ENCODE measurements at places on chromosomes 7 and 10. TPM values are rescaled to one million over a fixed set of nuclear protein-coding genes. Genes with fewer than 3 reads are reported as not detected.

ACSM6 gene
- total RNA-seq: not detected

TEX36 gene
- total RNA-seq: 0.49 TPM

CALML3 gene
- not detected for total RNA-seq

DNA sequence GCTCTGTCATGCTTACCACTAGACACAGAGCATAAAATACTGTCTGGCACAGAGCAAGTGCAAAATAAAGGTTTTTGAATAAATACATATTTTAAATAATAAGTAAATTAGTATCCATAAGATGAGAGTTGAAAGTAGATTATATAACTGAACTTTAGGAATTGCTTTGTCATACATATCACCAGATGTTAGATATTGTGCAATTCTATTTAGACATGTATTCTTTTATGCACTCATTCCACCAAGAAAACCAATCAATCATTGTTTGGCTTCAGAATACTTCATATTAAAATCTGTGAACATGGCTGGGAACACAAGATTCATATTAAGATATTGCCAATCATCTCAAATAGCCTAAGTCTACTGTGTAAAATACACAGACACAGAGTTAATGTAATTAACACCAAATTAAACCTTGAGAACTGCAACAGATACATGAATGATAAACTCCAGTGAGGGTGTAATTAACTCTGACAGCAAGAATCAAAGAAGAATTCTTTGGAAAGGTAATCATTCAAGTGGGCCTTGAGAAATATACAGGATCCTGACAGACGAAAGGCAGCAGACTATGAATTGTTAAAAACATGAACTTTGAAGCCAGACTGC lies 201.0 kb upstream of the PTN start:
- no peak overlapping the region for H3K4me3 ChIP-seq
- no peaks in the 10 kb centered on the region for H3K27me3 ChIP-seq
- no peak for DNase-seq
- no peaks in the 10 kb centered on the region for H3K4me1 ChIP-seq

DNA sequence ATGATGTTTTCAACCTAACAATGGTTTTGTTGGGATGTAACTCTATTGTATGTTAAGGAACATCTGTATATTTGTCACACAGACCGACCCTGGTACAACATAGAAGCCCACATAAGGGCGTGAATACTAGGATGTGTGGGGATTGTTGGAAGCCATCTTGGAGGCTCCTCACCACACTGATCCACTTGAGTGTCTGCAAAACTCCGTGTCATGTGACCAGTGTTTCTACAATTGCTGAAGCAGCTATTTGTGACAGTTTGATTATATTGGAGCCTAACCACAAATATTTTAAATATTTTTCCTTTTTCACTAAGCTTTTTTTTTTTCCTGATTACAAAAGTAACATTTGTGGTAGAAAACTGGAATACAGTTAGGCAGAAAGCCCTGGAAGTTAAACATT lies 27.9 kb downstream of the RALA start:
- H3K4me3 ChIP-seq: no peak overlapping the region
- no peaks in the 10 kb centered on the region for H3K4me1 ChIP-seq
- no peaks in the 10 kb centered on the region for H3K27me3 ChIP-seq
- no peak for DNase-seq

- no peak for DNase-seq
- no peak overlapping the region for H3K27ac ChIP-seq
- no peaks in the 10 kb centered on the region for H3K27me3 ChIP-seq
These were observed 492.4 kb downstream of the TNS3 start for GRCh38 chr7:47089461-47089860.
